ENCODE measurements at places on chromosomes 13 and 19.

- no peak for DNase-seq
Observed at GRCh38 chr19:47437500-47437899, 18.2 kb upstream of the MEIS3 start.

DNA sequence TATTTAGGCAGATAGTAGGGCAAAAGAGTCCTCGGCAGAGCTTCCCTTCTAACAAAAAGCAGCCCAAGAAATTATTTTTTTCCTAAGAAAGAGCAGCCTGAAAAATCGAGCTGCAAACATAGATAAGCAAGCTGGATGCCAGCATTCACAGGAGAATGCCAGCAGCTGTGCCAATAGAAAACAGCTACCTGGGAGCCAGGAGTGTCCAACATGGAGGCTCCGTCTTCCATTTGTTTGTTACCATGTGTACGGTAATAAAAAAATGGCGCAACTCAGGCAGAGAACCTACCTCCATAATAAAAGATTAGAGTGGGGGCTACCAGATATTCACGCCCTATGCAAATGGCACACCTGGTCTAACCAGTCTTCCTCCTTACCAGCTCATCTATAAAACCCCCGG is 77.6 kb upstream of the IPO5 start:
- no peak for DNase-seq

DNA sequence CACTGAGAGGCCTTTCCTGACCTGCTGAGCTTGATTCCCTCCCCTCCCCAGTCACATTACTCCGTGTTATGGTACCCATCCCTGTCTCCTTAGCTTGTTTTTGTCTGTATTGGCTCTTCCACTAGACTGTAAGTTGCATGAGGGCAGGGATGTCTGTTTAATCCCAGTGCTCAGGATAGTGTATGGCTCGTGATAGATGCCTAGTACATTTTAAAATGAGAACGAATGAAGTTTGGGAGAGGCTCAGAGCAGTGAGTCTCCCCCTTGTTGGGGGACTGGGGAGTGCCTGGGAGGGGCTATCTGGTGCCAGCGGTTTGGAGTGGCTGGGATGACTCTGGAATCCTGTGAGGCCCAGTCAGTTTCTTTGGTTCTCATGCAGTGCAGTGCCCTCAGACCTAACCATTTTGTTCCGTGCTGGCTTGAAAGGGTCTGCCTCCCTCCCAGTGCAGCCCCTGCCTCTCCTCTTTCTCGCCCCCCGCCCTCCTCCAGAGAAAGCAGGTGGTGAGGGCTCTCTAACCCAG is 35.5 kb downstream of the ACTN4 start:
- no peak for DNase-seq

GRCh38 chr19:10408511-10409283 is 5.4 kb upstream of the CDC37 start:
- DNase-seq = no peak

- DNase-seq = no peak
Observed at GRCh38 chr13:24145240-24145639, 15.3 kb upstream of the SPATA13 start.

GRCh38 chr13:74743992-74744391 is 609.8 kb upstream of the KLF12 start:
- no peak for DNase-seq

GRCh38 chr19:54644056-54644455 is 13.8 kb downstream of the LILRB1 start:
- DNase-seq = no peak

DNA sequence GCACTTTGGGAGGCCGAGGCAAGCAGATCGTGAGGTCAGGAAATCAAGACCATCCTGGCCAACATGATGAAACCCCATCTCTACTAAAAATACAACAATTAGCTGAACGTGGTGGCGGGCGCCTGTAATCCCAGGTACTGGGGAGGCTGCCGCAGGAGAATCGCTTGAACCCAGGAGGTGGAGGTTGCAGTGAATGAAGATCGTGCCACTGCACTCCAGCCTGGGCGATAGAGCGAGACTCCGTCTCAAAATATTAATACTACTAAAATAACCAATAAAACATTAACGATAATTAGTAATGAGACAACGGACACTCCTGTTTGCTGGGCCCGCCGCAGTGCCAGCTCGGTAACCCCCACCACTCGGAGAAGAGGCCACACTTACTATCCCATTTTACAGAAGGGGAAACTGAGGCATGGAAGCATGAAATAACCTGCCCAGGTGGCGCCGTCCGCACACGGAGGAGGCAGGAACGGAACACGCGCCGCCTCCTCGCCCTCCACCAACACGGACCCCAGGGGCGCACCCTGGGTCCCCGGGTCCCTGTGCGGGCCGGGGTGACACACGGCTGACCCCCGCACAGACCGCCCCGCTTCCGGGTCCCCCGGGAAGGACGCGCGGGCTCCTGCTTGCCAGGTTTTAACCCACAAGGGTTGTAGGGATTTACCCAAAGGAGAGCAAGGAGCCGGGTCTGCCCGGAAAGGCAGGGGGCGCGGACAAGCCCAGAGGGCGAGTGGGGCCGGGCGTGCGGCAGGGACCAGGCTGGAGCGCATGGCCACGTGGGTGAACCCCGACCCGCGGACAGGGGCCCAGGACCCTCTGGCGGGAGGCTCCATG is 1.6 kb downstream of the R3HDM4 start:
- DNase-seq = no peak
